ENCODE measurements at places on chromosomes 16 and 17. TPM values are rescaled to one million over a fixed set of nuclear protein-coding genes. Genes with fewer than 3 reads are reported as not detected.

GRCh38 chr17:18110636-18111145 is 2.1 kb downstream of the MYO15A start:
- H3K4me1 ChIP-seq, result no peaks in the 10 kb centered on the region
- DNase-seq, result no peak
- no peak overlapping the region for H3K4me3 ChIP-seq
- H3K36me3 ChIP-seq, result no peaks in the 10 kb centered on the region

DNA sequence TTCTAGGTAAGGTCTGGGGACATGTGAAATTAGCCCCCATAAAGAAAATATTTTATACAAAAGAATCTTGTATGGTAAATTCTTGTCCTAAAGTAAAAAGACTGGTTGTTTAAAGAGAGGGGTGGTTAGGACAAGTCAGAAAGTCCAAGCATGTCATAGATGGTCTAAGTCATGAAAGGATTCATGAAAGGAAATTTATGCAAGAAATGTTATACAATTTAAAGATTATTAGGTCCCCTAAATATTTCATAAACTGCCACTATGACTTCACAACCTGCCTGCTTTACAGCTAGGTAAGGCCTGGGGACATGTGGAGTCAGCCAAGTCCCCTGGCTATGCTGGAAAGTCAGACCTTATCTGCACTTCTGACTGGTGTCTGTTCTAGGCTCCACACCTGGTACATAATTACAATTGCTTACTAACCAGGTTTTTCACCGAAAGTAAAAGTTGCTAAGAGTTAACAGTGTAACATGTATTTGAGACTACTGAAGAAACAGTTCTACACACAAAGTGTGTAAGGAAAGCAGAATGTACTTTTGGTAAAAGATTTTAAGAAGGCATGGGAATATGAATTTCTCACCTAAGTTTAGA is 17.0 kb downstream of the N4BP1 start:
- no peaks in the 10 kb centered on the region for H3K36me3 ChIP-seq
- no peak overlapping the region for H3K4me3 ChIP-seq
- no peak for DNase-seq

The HSD17B2 gene
- 0.71 TPM for total RNA-seq

GRCh38 chr17:27879987-27880608 is 13.1 kb downstream of the LYRM9 start:
- H3K4me3 ChIP-seq, result no peak overlapping the region
- peak; percentile 84 for DNase-seq
- H3K27ac ChIP-seq, result no peak overlapping the region
- H3K36me3 ChIP-seq, result no peaks in the 10 kb centered on the region
- peaks cover 5% of the 10 kb centered on the region for H3K4me1 ChIP-seq

The TBC1D3I gene
- 2.2 TPM for total RNA-seq

- H3K4me1 ChIP-seq, result peaks cover 32% of the 10 kb centered on the region
- H3K4me3 ChIP-seq, result no peak overlapping the region
- H3K27ac ChIP-seq, result no peak overlapping the region
Measured at GRCh38 chr17:76270127-76270592, 5.0 kb downstream of the UBALD2 start.

The AOC2 gene
- 14.6 TPM for total RNA-seq

The SPSB3 gene
- 114 TPM for total RNA-seq

DNA sequence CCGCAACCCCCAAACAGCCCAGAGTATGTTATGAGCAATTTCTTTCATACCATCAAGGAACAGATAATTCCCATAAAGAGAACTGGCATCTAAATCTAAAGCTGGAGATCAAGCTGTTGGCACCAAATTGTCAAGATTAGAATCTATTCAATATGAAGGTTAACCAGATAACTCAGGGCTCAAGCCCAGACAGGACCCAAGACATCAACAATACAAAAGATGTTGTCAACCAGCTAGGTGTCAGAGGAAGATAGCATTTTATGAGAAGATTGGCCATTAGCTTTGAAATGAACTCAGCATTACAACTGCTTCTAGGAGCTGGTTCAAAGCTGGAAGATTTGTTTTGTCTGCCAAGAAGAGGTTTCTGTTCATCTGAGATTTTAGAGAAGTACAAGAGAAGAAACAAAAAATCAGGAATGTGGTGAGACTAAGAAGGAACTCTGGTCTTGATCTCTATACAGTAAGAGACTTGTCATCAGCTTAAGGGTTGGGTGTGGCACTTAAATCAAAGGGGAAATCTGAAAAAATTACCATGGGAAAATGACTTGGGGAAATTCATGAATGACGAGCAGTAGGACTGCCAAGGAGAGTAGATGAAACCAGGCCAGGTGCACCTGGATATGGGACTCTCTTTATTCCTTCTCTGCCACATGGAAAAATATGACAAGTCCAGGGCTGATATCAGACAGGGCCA is 64.2 kb upstream of the COX10 start:
- H3K27me3 ChIP-seq, result no peaks in the 10 kb centered on the region
- no peak for DNase-seq
- H3K4me3 ChIP-seq, result no peak overlapping the region
- H3K27ac ChIP-seq, result no peak overlapping the region

The CDK3 gene
- 16.9 TPM for total RNA-seq

- no peak for DNase-seq
- no peaks in the 10 kb centered on the region for H3K36me3 ChIP-seq
- no peaks in the 10 kb centered on the region for H3K27me3 ChIP-seq
- H3K4me3 ChIP-seq, result no peak overlapping the region
- H3K27ac ChIP-seq, result no peak overlapping the region
Measured at GRCh38 chr16:54118846-54119245, 167.7 kb downstream of the IRX3 start.

Measured in testis (tissue), 5 donors.